Ureter (tissue), 1 donor: ENCODE measurements at places on chromosomes 6 and 20. TPM values are rescaled to one million over a fixed set of nuclear protein-coding genes. Genes with fewer than 3 reads are reported as not detected.

DNA sequence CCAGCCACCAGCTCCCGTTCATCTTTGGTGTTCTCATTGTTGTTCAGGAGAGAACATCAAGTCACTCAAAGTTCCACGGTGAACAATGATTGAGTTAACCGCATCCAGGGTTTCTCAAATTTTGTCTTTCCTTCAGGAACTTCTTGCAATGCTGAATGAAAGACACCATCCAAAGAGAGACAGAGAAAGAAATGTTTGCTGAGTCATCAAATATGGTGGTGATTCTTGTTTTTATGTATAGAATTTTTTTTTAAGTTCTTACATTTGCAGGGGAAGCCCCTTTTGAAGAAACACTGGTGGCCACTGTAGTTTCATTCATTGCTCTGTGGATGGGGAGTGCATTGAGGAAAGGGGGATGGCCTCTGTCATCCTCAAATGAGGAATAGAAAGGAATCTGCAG is 62.3 kb upstream of the ENPP5 start:
- DNase-seq: no peak

FAM209B gene
- not detected for total RNA-seq

DNA sequence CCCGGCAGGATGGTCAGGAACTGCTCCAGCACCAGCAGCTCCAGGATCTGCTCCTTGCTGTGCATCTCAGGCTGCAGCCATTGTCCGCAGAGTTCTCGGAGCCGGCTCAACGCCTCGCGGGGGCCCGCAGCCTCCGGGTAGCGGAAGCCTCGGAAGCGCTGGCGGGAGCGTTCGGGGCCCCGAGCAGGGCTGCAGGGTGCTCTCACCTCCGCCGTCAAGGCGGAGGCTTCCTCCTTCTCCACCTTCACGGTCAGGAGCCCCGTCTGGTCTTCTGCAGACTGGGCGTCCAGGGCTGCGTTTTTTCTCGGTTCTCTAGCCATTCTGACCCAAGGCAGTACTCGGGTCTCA is 434 bp downstream of the ZKSCAN4 start:
- no peak for DNase-seq

GRCh38 chr20:19624221-19624965 is 133.7 kb upstream of the RIN2 start:
- DNase-seq: no peak

- DNase-seq: no peak
Observed at GRCh38 chr6:151065027-151065815, 174.5 kb upstream of the AKAP12 start.

MUC21 gene
- not detected for total RNA-seq

BTN3A1 gene
- total RNA-seq: 26.2 TPM

- DNase-seq: no peak
Observed at GRCh38 chr6:136102991-136103688, 147.0 kb downstream of the MTFR2 start.

- no peak for DNase-seq
Observed at GRCh38 chr20:62956387-62957135, 4.1 kb downstream of the SLC17A9 start.

DNA sequence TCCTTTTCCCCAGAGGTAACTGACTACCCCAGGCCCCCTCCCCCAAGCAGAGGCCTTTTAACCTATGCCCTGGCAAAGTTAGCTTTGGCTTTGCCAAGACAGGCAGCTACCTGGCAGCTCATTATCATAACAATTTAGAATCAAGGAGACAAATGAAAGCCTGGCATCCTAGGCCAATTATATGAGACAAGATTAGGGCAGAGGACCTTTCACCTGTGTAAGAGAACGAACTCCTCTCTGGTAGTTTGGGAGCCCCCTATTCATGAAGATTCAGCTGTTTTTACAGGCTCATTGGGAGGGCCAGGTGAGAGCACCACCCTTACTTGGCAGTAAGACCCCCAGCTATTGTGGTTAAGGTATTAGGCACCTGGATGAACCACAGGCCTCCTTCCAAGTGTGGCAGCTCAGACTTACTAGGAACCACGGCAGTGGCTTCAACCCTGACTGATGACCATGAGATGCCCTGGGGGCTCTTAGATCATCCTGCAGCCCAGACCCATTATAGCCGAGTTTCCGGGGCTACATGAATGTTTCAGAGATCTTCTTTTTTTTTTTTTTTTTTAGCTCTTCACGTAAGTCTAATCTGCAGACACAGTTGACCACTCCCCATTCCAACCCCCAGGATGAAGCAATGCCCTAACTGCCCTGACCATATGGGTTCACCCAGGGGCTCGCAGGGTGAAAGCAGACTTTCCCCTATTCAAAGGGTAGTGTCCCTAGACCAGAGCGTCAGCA is 56.2 kb downstream of the RAB44 start:
- DNase-seq: no peak

DNA sequence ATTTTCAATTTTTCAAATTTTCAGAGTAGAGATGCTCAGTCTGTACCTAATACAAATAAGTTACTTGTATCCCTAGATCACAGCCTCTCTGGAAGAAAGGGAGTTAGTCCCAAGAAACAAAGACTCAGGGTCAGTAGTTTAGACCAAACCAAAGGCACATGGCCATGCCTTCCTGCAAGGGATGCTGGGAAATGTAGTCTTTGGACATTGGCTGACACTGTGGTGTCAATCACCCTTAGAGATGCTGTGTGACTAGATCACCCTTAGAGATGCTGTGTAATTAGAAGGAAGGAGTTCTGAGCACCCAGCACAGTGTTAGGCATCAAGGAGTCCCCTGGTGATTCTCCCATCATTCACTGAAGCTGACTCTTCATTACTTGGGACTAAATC is 202.1 kb downstream of the NFATC2 start:
- DNase-seq: no peak

DAAM2 gene
- 23.0 TPM for total RNA-seq

BLCAP gene
- total RNA-seq: 178 TPM

- DNase-seq: no peak
Observed at GRCh38 chr6:5961836-5962235, 44.9 kb downstream of the NRN1 start.

GRCh38 chr6:88413459-88413858 is 247.3 kb upstream of the CNR1 start:
- no peak for DNase-seq

DNA sequence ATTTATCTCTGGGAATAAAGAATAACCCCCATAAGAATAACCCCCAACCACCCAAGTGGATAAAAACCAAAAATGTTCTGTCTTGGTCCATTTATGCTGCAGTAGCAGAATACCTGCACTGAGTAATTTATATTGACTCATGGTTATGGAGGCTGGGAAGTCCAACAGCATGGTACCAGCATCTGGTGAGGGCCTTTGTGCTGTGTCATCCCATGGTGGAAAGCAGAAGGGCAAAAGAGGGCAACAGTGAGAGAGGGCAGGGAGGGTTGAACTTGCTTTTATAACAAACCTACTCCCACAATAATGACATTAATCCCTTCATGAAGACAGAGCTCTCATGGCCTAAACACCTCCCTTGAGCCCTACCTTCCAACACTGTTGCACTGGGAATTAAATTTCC is 133.7 kb downstream of the ERMARD start:
- no peak for DNase-seq

DNA sequence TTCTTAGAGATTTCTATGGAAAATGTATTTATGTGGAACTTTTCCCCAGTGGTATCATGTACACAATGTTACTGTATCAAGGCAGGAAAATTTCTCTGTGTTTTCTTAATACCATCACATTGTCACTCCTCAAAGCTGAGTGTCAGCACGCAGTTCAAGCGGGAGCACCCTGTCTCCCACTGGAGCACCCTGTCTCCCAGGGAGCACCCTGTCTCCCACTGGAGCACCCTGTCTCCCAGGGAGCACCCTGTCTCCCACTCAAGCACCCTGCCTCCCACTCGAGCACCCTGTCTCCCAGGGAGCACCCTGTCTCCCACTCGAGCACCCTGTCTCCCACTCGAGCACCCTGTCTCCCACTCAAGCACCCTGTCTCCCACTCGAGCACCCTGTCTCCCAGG is 51.3 kb downstream of the PSMG4 start:
- DNase-seq: no peak

GABRR1 gene
- not detected for total RNA-seq
